ENCODE measurements at places on chromosomes 2 and 18.

GRCh38 chr2:184799379-184799778 is 201.1 kb downstream of the ZNF804A start:
- H3K4me1 ChIP-seq = no peaks in the 10 kb centered on the region
- no peaks in the 10 kb centered on the region for H3K27me3 ChIP-seq
- no peak overlapping the region for H3K27ac ChIP-seq
- no peak for DNase-seq
- no peaks in the 10 kb centered on the region for H3K36me3 ChIP-seq

- no peak for DNase-seq
- peaks cover 16% of the 10 kb centered on the region for H3K4me1 ChIP-seq
- H3K36me3 ChIP-seq = no peaks in the 10 kb centered on the region
- peak overlapping the region; percentile 89 for H3K27ac ChIP-seq
- peak overlapping the region; percentile 82 for H3K4me3 ChIP-seq
Observed at GRCh38 chr2:119758881-119759450, 756 bp upstream of the PTPN4 start.

- H3K4me1 ChIP-seq = no peaks in the 10 kb centered on the region
- no peak overlapping the region for H3K4me3 ChIP-seq
Observed at GRCh38 chr2:37776487-37776886, 105.0 kb upstream of the CDC42EP3 start.

DNA sequence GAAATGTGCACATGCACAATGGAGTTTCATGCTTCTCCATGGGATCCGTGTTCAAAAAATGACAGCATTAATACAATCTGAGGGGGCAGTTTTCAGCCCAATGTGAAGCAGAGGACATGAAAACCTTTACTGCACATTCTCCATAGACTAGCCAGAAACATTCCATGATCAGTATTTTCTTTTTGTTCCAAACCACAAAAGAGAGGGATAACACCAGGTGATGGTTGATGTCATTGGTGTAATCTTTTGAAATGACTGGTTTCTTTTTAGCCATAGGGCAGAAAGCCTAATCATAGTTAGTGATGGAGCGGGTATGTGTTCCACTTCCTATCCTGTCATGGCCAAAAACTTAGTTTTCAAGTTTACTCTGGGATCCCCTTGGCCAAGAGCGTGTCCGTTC is 1.8 kb upstream of the KYNU start:
- no peak for DNase-seq
- H3K4me3 ChIP-seq = no peak overlapping the region
- H3K27ac ChIP-seq = peak overlapping the region; percentile 74

DNA sequence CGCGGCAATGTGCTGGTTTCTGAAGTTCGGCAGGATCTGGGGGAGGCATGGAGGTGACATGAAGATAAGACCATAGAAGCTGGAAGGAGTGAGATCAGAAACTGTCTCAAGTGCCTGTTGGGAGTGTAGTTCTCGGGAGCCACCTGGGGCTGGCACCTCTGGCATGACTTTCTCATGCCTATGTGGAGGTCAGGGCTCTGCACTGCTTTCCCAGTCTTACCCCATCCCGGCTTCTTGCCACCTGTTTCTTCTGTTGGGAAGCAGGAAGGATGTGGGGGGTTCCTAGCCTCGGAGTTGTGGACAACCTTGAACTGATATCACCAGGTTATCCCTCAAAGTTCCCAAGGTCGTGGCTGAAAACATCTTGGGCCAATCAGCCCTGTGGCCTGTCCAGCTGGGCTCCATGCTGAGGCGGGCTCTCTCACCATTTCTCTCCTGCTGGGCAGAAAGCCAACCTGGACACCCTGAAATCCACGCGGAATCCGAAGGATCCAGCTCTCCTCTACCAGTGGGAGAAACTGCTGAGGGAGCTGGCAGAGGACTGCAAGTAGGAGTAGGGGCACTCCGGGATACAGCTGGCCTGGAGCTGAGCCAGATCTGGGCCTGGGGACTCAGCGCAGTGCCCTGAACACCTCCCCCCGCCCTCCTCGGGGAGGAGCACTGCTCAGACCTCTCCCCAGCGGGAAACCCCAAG is 42.5 kb downstream of the FER1L5 start:
- DNase-seq = no peak
- H3K36me3 ChIP-seq = no peaks in the 10 kb centered on the region
- no peak overlapping the region for H3K4me3 ChIP-seq
- H3K4me1 ChIP-seq = peaks cover 11% of the 10 kb centered on the region
- no peak overlapping the region for H3K27ac ChIP-seq
- no peaks in the 10 kb centered on the region for H3K27me3 ChIP-seq

- no peaks in the 10 kb centered on the region for H3K27me3 ChIP-seq
- H3K27ac ChIP-seq = no peak overlapping the region
- DNase-seq = no peak
- H3K36me3 ChIP-seq = no peaks in the 10 kb centered on the region
Observed at GRCh38 chr2:150715501-150715900, 228.0 kb upstream of the RND3 start.

DNA sequence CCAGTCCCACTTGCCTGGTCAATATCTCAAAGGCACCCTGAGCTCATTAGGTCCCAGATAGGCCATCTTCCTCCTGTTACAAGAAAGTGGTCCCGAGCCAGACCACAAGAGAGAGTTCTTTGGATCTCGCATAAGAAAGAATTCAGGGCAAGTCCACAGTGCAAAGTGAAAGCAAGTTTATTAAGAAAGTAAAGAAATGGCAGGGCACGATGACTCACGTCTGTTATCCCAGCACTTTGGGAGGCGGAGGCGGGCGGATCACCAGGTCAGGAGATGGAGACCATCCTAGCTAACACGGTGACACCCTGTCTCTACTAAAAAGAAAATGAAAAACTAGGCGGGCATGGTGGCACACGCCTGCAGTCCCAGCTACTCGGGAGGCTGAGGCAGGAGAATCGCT is 10.8 kb upstream of the SMAD7 start:
- H3K4me3 ChIP-seq = no peak overlapping the region
- H3K27me3 ChIP-seq = no peaks in the 10 kb centered on the region
- no peak overlapping the region for H3K27ac ChIP-seq
- H3K4me1 ChIP-seq = peaks cover 14% of the 10 kb centered on the region
- H3K36me3 ChIP-seq = no peaks in the 10 kb centered on the region

DNA sequence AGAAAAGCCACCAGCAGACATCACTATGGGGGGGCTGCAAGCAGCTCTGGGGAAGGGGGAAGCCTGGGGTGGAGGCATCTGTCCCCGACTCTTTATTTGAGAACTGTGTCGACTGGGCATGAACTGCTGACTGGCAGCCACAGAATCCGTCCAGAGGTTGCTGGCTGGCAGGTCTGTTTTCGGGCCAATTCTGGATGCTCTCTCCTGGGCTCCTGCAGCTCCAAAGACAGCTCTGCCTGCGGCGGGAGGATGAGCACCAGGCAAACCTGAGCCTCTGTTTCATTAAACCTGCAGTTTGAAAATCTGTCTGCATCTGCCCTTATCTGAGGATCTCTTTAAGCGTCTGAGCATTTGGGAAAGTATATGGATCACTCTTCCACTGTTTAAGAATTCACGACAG is 34.4 kb upstream of the RPL31 start:
- H3K27ac ChIP-seq = no peak overlapping the region
- H3K4me3 ChIP-seq = no peak overlapping the region
- H3K4me1 ChIP-seq = no peaks in the 10 kb centered on the region
- no peaks in the 10 kb centered on the region for H3K27me3 ChIP-seq
- peak; percentile 42 for DNase-seq

DNA sequence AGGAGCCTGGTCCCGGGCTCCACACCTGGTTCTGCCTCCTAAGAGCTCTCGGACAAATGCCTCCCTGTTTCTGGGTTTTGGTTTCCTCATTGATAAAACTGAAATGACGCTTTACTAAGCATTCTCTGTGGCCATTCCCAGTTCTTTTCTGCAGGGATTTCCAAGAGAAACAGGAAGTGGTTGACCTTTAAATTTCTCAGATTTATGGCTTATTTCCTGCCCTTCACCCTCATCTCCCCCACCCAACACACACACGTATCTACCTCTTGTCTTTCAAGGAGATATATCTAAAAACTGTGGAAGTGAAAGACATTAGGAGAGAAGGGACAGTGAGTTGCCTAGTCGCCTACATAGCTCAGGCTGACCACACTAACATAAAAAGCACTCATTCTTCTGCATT is 53.0 kb downstream of the PIEZO2 start:
- H3K27ac ChIP-seq = no peak overlapping the region

- peaks cover 5% of the 10 kb centered on the region for H3K36me3 ChIP-seq
- no peaks in the 10 kb centered on the region for H3K4me1 ChIP-seq
- H3K27me3 ChIP-seq = no peaks in the 10 kb centered on the region
- no peak overlapping the region for H3K27ac ChIP-seq
Observed at GRCh38 chr18:8264861-8265411, 344.3 kb upstream of the RAB12 start.

- no peak for DNase-seq
- peaks cover 85% of the 10 kb centered on the region for H3K36me3 ChIP-seq
- H3K4me3 ChIP-seq = no peak overlapping the region
- H3K27me3 ChIP-seq = no peaks in the 10 kb centered on the region
Observed at GRCh38 chr2:73952499-73953446, 26.1 kb downstream of the DGUOK start.

GRCh38 chr18:57025540-57025939 is 121.3 kb upstream of the BOD1L2 start:
- H3K4me1 ChIP-seq = no peaks in the 10 kb centered on the region
- no peak overlapping the region for H3K4me3 ChIP-seq
- H3K27ac ChIP-seq = no peak overlapping the region
- DNase-seq = no peak
- no peaks in the 10 kb centered on the region for H3K27me3 ChIP-seq
- peaks cover 36% of the 10 kb centered on the region for H3K36me3 ChIP-seq

GRCh38 chr2:25326326-25327013 is 15.3 kb downstream of the DNMT3A start:
- H3K27me3 ChIP-seq = no peaks in the 10 kb centered on the region
- H3K4me1 ChIP-seq = no peaks in the 10 kb centered on the region
- H3K4me3 ChIP-seq = no peak overlapping the region
- H3K27ac ChIP-seq = no peak overlapping the region

- H3K4me3 ChIP-seq = no peak overlapping the region
- H3K27ac ChIP-seq = no peak overlapping the region
- H3K27me3 ChIP-seq = no peaks in the 10 kb centered on the region
- no peak for DNase-seq
Observed at GRCh38 chr2:66849153-66849755, 414.3 kb downstream of the MEIS1 start.

- DNase-seq = no peak
- H3K4me3 ChIP-seq = no peak overlapping the region
- no peaks in the 10 kb centered on the region for H3K4me1 ChIP-seq
- H3K36me3 ChIP-seq = no peaks in the 10 kb centered on the region
Observed at GRCh38 chr2:154446324-154446723, 252.2 kb upstream of the KCNJ3 start.

- no peaks in the 10 kb centered on the region for H3K36me3 ChIP-seq
- no peak overlapping the region for H3K4me3 ChIP-seq
- H3K4me1 ChIP-seq = no peaks in the 10 kb centered on the region
- H3K27me3 ChIP-seq = no peaks in the 10 kb centered on the region
Observed at GRCh38 chr2:236643480-236643879, 73.9 kb downstream of the ACKR3 start.

GRCh38 chr2:115572746-115573145 is 1130.3 kb downstream of the DPP10 start:
- no peaks in the 10 kb centered on the region for H3K4me1 ChIP-seq
- no peaks in the 10 kb centered on the region for H3K36me3 ChIP-seq
- H3K27ac ChIP-seq = no peak overlapping the region
- H3K4me3 ChIP-seq = no peak overlapping the region
- H3K27me3 ChIP-seq = no peaks in the 10 kb centered on the region

DNA sequence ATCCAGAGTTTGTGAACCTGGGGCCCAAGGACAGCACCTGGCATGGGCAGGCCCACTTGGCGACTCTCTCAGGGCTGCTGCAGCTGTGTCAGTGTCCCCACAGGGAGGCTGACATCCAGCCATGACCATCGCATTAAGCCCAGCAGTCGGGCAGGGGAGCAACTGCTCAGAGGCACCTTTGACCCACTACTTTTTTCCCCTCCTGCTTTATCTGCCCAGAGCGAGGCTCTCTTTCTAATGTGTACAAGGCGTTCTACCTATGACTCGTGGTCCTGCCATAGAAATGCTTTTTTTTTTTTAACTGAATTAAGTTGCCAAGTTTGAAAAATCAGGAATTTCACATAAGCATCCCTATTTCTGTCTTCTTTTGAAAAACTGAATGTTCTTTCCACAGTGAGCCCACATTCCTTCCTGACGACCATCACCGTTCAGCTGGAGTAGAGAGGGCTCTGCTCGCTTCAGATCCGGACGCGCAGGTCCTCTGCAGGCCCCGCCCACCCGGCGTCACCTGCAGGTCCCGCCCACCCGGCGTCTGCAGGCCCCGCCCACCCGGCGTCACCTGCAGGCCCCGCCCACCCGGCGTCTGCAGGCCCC is 403 bp upstream of the CLUL1 start:
- peak overlapping the region; percentile 23 for H3K4me3 ChIP-seq
- DNase-seq = no peak
- no peaks in the 10 kb centered on the region for H3K27me3 ChIP-seq
- H3K36me3 ChIP-seq = no peaks in the 10 kb centered on the region

DNA sequence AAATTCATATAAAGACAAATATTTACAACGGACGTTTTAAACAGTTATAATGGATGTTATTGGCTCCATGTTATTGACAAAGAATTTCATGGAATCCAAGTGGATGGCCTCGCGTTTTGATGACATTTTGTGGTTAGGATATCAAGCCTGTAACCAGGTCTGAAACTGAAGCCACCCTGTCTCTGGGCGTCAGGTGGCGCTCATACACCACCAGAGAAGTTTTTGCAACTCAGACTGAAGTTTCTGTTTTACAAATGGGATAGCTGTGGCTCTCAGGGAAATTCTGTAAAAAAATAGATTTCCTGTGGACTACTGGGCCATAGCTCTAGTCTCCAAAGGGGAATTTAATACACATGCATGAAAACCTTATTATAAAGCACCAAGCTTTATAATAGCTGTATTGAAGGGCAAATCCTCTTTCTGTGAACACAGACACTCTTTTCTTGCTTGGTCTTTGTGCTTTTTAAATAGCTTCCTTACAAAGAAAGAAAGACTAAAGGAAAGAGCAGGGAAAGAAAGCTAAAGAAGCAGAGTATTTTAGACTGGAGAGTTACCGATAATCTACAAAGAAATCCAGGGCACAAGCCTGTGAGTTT is 86.7 kb downstream of the C18orf54 start:
- no peaks in the 10 kb centered on the region for H3K27me3 ChIP-seq
- no peak overlapping the region for H3K4me3 ChIP-seq
- H3K27ac ChIP-seq = no peak overlapping the region
- no peaks in the 10 kb centered on the region for H3K4me1 ChIP-seq
- H3K36me3 ChIP-seq = no peaks in the 10 kb centered on the region

DNA sequence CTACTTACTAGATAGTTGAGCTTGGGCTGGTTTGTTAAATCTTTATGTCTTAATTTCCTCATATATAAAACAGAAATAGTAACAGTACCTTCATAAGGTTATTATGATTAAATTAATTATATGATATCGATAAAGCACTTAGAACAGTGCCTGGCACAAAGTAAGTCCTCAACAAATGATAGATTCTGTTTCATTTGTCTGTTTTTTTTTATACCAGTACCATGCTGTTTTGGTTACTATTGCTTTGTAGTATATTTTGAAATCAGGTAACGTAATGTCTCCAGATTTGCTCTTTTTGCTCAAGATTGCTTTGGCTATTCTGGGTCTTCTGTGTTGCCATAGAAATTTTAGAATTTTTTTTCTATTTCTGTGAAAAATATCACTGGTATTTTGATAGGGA is 66.3 kb downstream of the DYM start:
- H3K4me1 ChIP-seq = peaks cover 1% of the 10 kb centered on the region
- no peak overlapping the region for H3K4me3 ChIP-seq
- peaks cover 2% of the 10 kb centered on the region for H3K36me3 ChIP-seq
- no peaks in the 10 kb centered on the region for H3K27me3 ChIP-seq
- DNase-seq = no peak

GRCh38 chr18:21526463-21526862 is 74.0 kb downstream of the ESCO1 start:
- H3K27ac ChIP-seq = no peak overlapping the region
- no peak for DNase-seq
- no peaks in the 10 kb centered on the region for H3K27me3 ChIP-seq
- H3K4me1 ChIP-seq = no peaks in the 10 kb centered on the region
- peaks cover 73% of the 10 kb centered on the region for H3K36me3 ChIP-seq

Data from upper lobe of right lung (tissue), 1 donor.